ENCODE measurements at places on chromosomes 5 and 9.

- DNase-seq, result no peak
Measured at GRCh38 chr5:127367946-127368465, 77.4 kb downstream of the MEGF10 start.

DNA sequence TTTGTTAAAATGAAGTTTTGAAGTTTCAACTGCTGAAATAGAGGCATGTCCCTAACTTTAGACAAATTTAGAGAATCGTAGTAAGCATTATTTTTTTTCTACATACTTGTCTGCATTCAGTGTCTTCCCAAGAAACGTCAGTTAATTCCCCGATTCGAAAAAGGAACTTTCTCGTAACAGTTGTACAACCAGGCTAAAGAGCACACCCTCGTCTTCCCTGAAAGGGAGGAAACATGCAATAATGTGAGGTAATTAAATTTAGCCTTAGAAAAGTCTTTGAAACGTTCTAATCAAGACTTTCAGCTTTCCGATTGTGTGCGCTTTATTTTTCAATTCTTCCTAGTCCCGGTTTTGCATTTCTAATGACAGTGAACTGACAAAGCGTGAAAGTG is 374 bp upstream of the SLC1A3 start:
- DNase-seq, result no peak

DNA sequence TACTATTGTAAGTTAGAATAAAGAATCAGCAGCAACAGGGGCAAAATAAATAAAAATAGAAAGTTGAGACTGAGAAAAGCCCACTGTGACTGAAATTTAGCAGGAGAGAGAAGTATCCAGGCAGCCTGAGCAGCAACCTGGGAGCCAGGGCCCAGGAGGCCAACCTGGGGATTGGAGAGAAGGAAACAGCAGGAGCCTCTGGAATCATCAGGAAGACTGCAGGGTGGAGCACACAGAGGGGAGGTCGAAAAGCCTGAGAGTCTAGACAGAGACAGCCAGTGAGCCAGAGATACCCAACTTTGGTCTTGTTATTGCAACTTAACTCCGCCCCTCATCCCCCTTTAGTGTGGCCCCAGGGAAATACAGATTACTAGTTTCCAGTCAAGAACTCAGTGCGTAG is 98.6 kb downstream of the SLC1A3 start:
- DNase-seq, result no peak

DNA sequence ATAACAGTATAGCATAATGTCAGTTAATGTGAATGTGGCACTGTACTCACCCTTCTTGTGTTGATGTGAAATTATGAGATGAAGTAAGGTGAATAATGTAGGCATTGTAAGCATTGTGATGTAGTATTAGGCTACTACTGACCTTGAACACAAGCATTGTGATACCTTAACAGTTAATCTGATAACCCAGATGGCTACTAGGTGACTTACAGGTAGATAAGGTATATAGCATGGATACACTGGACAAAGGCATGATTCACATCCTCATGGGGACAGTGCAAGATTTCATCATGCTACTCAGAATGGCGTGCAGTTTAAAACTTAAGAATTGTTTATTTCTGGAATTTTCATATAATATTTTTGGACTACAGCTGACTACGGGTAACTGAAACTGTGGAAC is 134.8 kb downstream of the ZCCHC7 start:
- DNase-seq, result no peak

DNA sequence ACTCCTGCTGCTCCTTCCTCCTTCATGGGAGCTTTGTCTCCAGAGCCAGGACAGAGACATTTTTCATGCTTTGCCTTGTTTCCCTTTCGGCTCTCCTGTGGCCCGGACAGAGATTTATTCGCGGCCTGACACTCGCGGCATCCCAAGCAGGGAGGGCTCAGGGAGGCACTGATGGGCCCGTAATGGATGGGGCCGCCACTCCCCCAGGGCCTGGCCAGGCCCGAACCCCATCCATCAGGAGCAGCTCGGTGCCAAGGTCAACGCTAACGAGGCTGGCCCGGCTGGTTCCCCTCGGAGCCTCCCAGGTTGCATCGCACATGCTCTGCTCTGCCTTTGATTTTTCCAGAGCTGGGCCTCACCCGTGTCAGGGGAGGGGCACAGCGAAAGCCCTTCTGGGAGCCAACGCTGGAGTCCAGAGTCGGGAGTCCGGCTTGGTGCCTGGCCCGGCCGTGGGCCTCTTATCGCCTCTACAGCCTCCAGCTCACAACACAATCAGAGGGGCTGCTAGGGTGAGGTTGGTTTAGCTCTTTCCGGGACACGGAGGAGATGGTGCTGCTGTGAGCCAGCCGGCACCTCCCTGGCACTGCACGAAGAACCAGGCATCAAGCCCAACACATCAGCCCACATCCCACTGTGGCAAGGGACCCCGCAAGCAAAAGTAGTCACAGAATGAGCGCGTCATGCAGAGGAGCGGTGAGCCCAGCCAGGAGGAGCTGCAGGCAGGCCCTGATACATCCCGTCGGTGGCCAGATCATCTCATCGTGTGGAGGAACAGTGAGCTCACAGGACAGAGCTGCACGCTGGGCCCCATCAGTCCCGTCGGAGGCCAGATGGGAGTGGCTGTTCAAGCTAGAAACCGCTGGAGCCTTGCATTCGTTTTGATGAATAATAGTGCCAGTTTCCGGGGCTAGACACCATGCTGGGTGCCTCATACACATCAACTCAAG is 72.2 kb upstream of the BARHL1 start:
- DNase-seq, result no peak

GRCh38 chr5:92283521-92283920 is 900.4 kb upstream of the ARRDC3 start:
- no peak for DNase-seq

DNA sequence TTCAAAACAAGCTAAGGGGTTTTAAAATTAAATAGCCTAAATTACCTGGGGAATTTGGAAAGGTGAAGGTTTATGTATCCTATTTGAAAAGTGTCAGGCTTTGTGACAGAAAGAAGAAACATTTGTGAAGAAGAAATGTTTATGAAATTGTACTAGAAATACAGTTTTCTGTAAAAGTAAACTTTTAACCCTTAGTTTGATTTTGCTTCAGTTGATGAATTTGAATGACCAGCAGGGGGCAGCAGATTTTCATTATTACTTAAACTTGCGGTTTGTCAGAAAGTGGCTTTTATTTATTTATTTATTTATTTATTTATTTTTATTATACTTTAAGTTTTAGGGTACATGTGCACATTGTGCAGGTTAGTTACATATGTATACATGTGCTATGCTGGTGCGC is 58.1 kb downstream of the NNT start:
- peak; percentile 23 for DNase-seq

- no peak for DNase-seq
Measured at GRCh38 chr5:174063082-174063756, 17.7 kb downstream of the NSG2 start.

- no peak for DNase-seq
Measured at GRCh38 chr5:9529041-9529480, 16.8 kb downstream of the SEMA5A start.

DNA sequence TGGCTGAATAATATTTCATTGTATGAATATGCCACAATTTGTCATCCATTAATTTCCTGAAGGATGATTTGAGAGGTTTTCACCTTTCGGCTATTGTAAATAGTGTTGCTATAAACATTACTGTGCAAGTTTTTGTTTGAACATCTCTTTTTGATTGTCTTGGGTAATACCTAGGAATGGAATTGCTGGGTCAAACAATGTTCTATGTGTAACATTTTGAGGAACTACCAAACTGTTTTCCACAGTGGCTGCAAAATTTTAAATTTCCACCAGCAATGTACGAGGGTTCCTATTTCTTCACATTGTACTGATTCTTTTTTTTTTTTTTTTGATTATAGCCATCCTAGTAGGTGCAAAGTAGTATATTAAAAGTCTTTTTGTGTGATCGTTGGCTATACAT is 63.8 kb upstream of the ANKH start:
- DNase-seq, result no peak

GRCh38 chr9:89388084-89388867 is 70.0 kb downstream of the SECISBP2 start:
- DNase-seq, result no peak

DNA sequence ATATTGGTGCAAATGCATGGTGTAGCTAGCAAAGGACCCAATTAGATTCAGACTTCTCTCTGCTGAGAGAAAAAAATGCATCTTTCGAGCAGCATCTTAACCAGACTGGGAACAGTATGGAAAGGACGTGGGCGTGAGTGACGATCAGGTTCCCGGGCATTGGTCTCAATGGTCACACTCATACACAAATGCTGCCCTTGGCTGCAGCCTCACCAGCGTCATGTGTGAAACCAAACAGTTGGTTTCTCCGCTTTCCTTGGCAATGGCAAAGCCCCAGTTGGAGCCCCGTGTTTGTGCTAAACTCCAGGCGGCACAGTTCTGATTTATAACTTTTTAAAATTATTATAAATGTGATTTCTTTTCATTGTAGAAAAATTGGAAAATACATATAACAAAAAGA is 237.8 kb downstream of the SEC61B start:
- DNase-seq, result no peak

- DNase-seq, result no peak
Measured at GRCh38 chr9:126386088-126386487, 59.5 kb downstream of the MVB12B start.

GRCh38 chr5:67393211-67393610 is 196.6 kb upstream of the CD180 start:
- DNase-seq, result no peak

DNA sequence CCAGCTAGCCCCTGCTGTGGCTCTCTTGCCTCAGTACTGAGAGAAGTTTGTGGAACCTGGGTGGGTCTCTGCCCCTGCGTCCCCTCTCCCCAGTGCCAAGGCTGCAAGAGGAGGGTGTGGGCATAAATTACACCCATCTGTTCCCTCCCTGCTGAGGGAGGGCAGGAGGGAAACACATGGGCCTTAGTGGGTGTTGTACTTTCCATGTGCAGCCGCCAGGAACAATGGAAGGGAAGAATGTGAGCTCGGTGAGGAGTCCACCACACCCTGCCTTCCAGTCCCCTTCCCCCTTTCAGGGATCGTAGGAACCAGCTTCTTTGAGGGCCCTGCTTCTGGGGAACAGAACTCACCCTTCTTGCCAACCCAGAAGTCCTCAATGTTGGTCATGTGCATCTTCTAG is 138.2 kb upstream of the KLF4 start:
- no peak for DNase-seq

DNA sequence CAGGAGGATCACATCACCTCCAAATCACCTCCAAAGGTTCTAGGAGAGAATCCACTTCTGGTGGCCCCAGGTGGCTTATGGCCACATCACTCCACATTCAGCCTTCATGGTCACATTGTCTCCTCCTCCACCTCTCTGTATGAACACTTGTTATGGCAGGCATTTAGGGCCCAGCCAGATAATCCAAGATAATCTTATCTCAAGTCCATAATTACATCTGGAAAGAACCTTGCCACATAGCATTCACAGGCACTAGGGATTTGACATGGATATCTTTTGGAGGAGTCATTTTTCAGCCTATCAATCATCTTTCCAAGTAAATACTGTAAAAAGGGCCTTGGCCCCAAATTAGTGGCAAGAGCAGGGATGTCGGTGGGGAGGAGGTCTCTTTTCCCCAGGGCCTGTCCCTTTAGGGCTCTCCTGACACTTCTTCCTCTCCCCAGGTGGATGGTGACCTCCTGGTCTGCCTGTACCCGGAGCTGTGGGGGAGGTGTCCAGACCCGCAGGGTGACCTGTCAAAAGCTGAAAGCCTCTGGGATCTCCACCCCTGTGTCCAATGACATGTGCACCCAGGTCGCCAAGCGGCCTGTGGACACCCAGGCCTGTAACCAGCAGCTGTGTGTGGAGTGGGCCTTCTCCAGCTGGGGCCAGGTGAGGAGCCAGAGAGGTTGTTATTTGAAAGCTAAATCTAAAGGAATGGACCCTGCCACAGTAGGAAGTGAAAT is 140.9 kb downstream of the SAXO1 start:
- no peak for DNase-seq

GRCh38 chr5:72951671-72952468 is 4.0 kb upstream of the FCHO2 start:
- DNase-seq, result no peak

DNA sequence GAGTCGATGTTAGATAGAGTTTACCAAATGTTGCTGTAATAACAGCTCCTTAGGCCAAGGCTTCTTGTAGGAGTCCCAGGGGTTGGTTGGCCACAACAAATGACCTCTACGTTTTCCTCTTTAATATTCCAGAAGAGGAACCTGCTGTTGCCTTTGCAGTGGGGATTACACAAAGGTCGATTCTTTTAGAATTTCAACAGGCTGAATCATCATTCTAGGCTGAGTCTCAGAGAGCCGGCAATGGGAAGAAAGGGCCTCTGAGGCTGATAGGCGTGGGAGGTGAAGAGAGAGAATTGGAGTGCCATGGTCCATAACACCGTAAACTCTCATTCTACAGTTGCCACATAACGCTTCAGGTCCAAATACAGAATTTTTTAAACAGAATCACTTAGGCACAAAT is 405.9 kb upstream of the DAP start:
- DNase-seq, result no peak

DNA sequence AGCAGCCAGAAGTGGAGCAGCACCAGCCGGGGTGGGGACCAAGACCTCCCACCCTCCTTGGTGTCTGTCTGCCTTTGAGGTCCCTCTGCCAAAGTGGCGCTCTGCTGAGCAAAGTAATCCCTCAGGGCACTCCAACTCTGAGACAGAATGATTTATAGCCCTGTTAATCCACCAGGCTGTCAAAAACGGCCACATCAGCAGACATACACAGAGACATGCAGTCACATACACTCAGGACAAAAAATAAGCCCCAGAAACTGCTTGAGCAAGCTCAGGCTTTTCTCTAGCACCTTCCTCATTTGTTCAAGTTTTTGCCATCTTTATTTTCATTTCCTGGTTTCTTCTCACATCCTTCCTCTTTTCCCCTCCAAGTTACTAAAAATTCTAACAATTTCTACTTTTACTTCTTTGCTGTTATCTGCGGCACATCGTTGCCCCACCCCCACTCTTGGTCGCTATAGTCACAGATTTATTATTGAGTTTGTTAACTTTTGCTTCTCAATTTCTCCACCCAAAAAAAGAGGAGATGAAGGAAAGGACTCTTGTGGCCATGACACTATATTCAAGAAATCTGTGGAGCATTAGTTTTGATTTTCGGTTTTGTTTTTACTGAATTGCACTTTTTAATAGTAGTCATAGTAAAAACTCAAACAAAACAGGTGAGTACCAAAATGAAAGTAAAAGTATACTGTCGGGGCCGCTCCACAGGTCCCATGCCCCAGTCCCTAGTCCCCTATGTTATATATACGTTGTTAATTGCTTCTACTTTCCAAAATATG is 17.4 kb upstream of the ADRB2 start:
- DNase-seq, result peak; percentile 63

Data from CD4-positive, alpha-beta T cell treated with Interleukin-21 for 1 hour (primary cell).